Fibroblast of lung (primary cell): ENCODE measurements at places on chromosomes 6 and 20.

DNA sequence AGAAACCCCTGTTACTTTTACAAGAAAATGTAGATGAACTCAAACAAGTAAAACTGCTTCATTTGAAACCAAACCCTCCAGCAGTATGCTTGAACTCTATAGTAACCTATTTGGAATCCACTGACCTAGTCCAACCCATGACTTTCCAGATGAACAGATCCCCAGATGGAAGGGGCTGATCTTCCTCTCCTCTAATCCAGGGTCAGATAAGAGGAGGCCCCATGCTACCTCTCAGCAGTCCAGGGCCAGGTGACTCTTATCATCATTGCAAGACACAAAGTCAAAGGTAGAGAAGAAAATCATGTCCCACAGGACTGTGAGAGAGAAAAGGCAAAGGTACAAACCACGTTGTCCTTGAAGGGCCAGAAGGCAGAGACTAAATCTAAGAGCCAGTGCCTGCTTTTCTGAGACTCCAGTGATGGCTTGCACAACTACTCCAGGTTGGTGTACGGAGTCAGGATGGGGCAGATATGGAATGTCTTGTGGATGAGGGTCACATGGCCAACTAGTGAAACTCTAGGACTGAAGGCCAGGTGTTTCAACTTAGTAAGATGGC lies 81.4 kb upstream of the MYLIP start:
- no peaks in the 10 kb centered on the region for H3K27me3 ChIP-seq
- no peaks in the 10 kb centered on the region for H3K36me3 ChIP-seq
- H3K27ac ChIP-seq: no peak overlapping the region
- no peak for DNase-seq
- H3K4me1 ChIP-seq: no peaks in the 10 kb centered on the region

- H3K36me3 ChIP-seq: no peaks in the 10 kb centered on the region
- H3K27me3 ChIP-seq: no peaks in the 10 kb centered on the region
- no peak overlapping the region for H3K4me3 ChIP-seq
Observed at GRCh38 chr6:136846046-136846445, 23.7 kb downstream of the PEX7 start.

GRCh38 chr6:36963451-36964290 lies 9.1 kb downstream of the PI16 start:
- H3K4me1 ChIP-seq: no peaks in the 10 kb centered on the region
- DNase-seq: no peak
- no peak overlapping the region for H3K27ac ChIP-seq
- H3K27me3 ChIP-seq: no peaks in the 10 kb centered on the region

GRCh38 chr6:7112741-7113313 lies 5.1 kb downstream of the RREB1 start:
- no peaks in the 10 kb centered on the region for H3K27me3 ChIP-seq
- H3K4me1 ChIP-seq: peaks cover 9% of the 10 kb centered on the region
- H3K36me3 ChIP-seq: no peaks in the 10 kb centered on the region
- no peak overlapping the region for H3K4me3 ChIP-seq
- DNase-seq: no peak

- no peak overlapping the region for H3K4me3 ChIP-seq
- no peaks in the 10 kb centered on the region for H3K4me1 ChIP-seq
- H3K27me3 ChIP-seq: no peaks in the 10 kb centered on the region
- no peaks in the 10 kb centered on the region for H3K36me3 ChIP-seq
- no peak overlapping the region for H3K27ac ChIP-seq
Observed at GRCh38 chr6:94862112-94862511, 715.2 kb upstream of the MANEA start.

DNA sequence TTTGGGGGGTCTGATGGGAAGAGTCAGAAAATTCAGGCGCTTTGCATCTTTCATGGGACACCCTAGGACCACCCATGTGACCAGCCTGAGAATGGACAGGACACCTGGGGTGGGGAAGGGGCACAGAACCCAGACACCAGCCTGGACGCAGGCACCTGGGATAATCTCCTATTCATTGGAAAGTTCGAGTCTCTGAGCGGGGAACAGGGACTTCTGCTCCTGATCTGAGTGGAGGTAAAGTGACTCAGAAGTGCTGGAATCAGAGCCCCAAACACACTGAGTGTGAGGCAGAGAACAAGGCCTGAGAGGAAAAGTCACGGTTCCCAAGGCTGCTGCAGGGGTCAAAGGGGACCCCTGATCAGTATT lies 1.4 kb downstream of the HLA-B start:
- peaks cover 8% of the 10 kb centered on the region for H3K36me3 ChIP-seq
- no peak overlapping the region for H3K27ac ChIP-seq
- no peak for DNase-seq
- H3K4me3 ChIP-seq: peak overlapping the region; percentile 26
- peaks cover 4% of the 10 kb centered on the region for H3K27me3 ChIP-seq
- H3K4me1 ChIP-seq: peaks cover 13% of the 10 kb centered on the region

- no peaks in the 10 kb centered on the region for H3K36me3 ChIP-seq
- no peak overlapping the region for H3K4me3 ChIP-seq
- no peak overlapping the region for H3K27ac ChIP-seq
- DNase-seq: no peak
- no peaks in the 10 kb centered on the region for H3K4me1 ChIP-seq
Observed at GRCh38 chr20:58150772-58151171, 77.7 kb downstream of the ANKRD60 start.

- no peak overlapping the region for H3K27ac ChIP-seq
- no peaks in the 10 kb centered on the region for H3K4me1 ChIP-seq
- no peaks in the 10 kb centered on the region for H3K27me3 ChIP-seq
- H3K36me3 ChIP-seq: no peaks in the 10 kb centered on the region
- DNase-seq: no peak
- H3K4me3 ChIP-seq: no peak overlapping the region
Observed at GRCh38 chr6:94673251-94673650, 904.1 kb upstream of the MANEA start.

- H3K4me1 ChIP-seq: no peaks in the 10 kb centered on the region
- no peak overlapping the region for H3K4me3 ChIP-seq
- H3K27me3 ChIP-seq: no peaks in the 10 kb centered on the region
- no peak for DNase-seq
Observed at GRCh38 chr6:52144196-52145076, 41.7 kb upstream of the IL17A start.

DNA sequence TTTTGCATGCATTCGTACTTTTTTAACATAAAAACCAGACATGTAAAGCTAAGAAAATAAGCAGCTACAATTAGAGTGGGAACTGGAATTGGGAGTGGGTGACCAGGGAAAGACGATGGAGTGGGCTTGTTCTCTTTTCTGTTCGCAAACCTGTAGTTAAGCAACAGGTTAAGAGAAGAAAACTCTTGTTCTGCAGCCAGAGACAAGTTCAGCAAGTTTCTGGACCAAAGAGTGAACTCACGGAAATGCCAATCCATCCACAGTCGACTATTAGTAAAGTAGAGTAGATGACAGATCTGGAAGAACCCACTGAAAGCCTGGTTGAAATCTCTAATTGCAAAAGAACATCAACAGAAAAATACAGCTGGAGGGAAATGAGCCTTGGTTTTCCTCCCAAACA lies 197.8 kb downstream of the TFAP2A start:
- no peak overlapping the region for H3K4me3 ChIP-seq
- H3K4me1 ChIP-seq: no peaks in the 10 kb centered on the region
- no peak overlapping the region for H3K27ac ChIP-seq
- no peaks in the 10 kb centered on the region for H3K36me3 ChIP-seq
- DNase-seq: no peak
- no peaks in the 10 kb centered on the region for H3K27me3 ChIP-seq

GRCh38 chr6:106516616-106517015 lies 112.7 kb downstream of the RTN4IP1 start:
- DNase-seq: no peak
- no peaks in the 10 kb centered on the region for H3K36me3 ChIP-seq
- H3K27ac ChIP-seq: no peak overlapping the region
- H3K4me1 ChIP-seq: peaks cover 20% of the 10 kb centered on the region
- no peaks in the 10 kb centered on the region for H3K27me3 ChIP-seq

DNA sequence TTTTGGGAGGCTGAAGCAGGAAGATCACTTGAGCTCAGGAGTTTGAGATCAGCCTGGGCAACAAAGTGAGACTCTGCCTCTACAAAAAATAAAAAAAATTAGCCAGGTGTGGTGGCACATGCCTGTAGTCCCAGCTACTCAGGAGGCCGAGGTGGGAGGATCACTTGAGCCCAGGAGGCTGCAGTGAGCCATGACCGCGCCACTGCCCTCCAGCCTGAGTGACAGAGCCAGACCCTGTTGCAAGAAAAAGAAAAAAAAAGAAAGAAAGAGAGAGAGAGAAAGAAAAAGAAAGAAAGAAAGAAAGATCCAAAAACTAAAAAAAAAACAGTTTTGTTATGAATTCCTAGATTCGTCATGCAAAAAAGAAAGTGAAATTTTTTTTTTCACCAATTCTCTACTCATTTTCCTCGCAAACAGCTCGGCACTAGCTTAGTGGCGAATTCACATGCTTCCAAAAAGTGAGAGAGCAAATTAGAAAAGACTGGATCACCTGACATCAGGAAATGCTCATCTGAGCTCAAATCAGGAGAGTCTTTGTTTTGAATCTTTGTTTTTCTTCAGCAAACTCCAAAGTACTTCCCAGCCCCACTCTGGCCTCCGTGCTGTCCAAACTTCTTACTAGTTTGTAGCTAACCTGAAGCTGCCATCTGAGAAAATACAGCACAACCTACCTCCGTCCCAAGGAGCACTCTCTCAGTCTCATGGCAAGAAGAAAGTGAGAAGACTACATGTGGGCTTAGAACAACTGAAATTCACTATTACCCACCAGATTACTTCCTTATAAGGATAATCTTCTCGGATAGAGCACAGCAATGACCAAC lies 27.0 kb downstream of the IPCEF1 start:
- DNase-seq: no peak
- H3K27me3 ChIP-seq: no peaks in the 10 kb centered on the region
- no peaks in the 10 kb centered on the region for H3K4me1 ChIP-seq
- no peaks in the 10 kb centered on the region for H3K36me3 ChIP-seq
- no peak overlapping the region for H3K4me3 ChIP-seq
- no peak overlapping the region for H3K27ac ChIP-seq

DNA sequence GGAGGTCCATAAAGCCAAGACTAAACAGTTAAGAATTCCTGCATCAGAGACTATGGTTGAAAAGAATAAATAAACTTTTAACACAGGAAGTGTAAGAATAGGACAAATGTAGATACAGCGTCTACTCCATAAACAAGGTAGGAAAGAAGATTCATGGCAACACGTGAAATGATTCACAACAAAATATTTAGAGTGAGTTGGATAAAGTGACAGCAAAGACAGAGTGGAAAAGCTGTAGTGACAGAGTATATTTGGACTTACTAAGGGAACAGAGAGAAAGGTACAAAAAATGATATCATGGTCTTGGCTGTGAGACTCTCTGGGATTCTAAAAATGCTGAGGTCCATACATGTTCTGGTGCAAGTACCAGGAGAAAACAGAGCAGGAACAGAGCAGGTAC lies 21.9 kb upstream of the KIAA0408 start:
- H3K36me3 ChIP-seq: no peaks in the 10 kb centered on the region
- H3K27ac ChIP-seq: no peak overlapping the region
- peaks cover 3% of the 10 kb centered on the region for H3K4me1 ChIP-seq
- peak; percentile 48 for DNase-seq
- H3K4me3 ChIP-seq: no peak overlapping the region
- no peaks in the 10 kb centered on the region for H3K27me3 ChIP-seq

DNA sequence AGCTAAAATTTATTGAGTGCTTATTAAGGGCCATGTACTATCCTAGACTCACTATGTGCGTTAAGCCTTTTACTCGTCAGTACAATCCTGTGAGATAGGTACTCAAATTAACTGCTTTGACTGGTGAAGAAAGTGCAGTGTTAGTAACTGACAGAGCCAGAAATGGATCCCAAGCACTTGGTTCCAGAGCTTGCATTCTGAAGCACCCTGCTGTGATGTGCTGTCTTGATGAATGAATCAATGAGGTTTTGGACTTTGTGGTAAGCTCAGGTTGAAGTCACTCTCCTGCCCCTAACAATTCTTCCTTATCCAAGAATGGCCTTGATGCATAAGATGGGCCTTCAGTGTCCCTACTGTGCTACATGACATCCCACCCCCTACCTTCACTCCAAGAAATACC lies 3.7 kb downstream of the STX11 start:
- H3K27ac ChIP-seq: no peak overlapping the region
- no peak overlapping the region for H3K4me3 ChIP-seq
- no peaks in the 10 kb centered on the region for H3K36me3 ChIP-seq
- no peak for DNase-seq
- H3K27me3 ChIP-seq: no peaks in the 10 kb centered on the region
- peaks cover 9% of the 10 kb centered on the region for H3K4me1 ChIP-seq

GRCh38 chr6:158972241-158973233 lies 27.5 kb downstream of the RSPH3 start:
- no peaks in the 10 kb centered on the region for H3K36me3 ChIP-seq
- no peak overlapping the region for H3K27ac ChIP-seq
- H3K27me3 ChIP-seq: no peaks in the 10 kb centered on the region
- H3K4me3 ChIP-seq: no peak overlapping the region
- DNase-seq: peak; percentile 80

- DNase-seq: no peak
- H3K36me3 ChIP-seq: no peaks in the 10 kb centered on the region
- H3K4me1 ChIP-seq: no peaks in the 10 kb centered on the region
Observed at GRCh38 chr6:130836055-130836640, 8.9 kb downstream of the SMLR1 start.

DNA sequence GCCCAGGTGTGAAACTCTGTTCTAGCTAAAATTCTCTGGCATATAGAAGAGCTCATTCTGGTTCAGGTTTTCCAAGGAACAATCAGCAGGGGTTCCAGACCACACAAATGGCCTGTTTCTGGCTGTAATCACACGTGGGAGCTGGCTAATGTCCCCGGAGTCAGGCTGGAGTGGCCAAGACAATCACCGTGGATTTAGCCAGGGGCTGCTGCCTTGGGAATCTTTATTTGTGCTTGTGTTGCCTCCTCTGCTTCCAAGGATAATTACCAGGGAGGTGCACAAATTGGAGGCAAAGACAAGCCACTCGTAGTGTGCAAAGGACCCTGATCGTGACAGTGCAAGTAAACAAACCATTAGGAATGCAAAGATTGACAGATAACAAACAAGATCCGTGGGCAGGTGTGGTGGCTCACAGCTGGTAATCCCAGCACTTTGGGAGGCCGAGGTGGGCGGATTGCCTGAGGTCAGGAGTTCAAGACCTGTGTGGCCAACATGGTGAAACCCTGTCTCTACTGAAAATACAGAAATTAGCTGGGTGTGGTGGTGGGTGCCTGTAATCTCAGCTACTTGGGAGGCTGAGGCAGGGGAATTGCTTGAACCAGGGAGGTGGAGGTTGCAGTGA lies 77.3 kb downstream of the KCNB1 start:
- no peak overlapping the region for H3K4me3 ChIP-seq
- no peaks in the 10 kb centered on the region for H3K36me3 ChIP-seq
- no peaks in the 10 kb centered on the region for H3K4me1 ChIP-seq
- H3K27ac ChIP-seq: no peak overlapping the region
- no peak for DNase-seq
